ENCODE measurements at places on chromosomes 4 and X.

DNA sequence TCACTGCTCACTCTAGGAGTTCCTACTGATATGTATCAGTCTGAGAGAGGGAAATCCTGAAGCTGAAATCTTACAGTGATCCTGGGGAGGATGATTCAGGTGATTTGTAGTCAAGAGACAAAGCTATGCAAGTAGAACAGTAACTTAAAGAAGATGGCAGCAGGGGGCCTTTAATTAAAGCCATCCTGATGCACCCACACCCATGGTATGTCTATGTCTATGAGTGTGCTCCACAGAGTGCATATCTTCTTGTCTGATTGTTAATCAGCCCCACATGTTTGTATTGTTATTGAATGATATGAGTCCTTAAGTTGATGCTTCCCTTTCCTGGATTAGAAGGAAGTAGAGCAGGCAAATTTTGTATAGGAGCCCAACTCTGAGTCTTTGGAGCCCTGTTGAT lies 78.8 kb downstream of the NHS start:
- DNase-seq, result no peak

DNA sequence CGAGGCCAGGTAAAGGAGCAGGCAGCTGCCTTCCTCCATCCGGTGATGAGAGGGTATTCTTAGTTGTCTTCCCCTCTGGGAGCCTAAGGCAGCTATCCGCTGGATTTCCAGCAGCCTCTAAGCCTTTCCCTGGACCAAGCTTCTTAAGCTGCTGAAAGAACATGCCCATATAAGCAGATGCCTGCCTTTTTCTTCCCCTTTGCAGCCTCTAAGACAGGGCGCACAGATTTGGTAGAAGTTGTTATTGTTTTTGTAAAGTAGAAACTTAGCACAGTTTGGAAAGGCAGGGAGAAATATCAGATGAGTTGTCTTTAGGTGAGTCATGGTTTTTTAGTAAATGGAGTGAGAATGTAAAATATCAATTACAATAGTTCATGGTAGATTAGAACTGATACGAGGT lies 210.8 kb downstream of the ARHGAP10 start:
- no peak for DNase-seq

DNA sequence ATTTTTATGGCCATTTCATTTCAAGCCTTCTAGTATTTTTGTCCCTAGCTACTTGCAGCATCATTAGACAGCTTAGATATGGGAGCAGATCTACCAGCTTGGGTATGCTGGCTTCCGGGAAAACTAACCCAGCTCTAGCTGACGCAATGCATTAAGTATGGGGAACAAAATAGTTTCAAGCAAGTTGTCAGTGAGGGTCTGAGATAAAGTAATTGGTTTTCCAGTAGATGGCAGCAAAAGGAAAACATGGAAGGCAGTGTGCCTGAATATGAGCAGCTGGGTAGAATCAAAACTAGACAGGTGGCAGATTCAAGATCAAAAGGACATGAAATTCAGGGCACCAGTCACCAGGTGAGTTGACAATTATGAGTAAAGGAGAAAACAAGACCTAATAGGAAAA lies 340.9 kb upstream of the CTSO start:
- no peak for DNase-seq

DNA sequence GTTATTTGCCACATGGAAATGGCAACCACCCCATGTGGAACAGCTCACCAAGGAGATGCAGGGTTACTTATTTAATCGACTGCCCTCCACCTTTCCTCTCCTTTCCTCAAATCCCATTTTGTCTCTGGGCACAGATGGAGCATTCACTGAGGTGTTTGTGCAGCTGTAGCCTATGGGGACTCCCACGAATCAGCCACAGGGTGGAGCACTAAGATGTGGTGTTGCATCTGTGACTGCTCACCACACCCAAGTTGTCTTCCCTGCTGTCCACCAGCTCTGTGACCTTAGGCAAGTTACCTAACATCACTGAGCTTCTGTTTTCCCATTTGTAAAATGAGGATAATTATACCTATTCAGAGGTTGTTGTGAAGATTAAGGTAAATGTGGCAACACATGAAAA lies 252.4 kb upstream of the CPEB2 start:
- DNase-seq, result no peak

DNA sequence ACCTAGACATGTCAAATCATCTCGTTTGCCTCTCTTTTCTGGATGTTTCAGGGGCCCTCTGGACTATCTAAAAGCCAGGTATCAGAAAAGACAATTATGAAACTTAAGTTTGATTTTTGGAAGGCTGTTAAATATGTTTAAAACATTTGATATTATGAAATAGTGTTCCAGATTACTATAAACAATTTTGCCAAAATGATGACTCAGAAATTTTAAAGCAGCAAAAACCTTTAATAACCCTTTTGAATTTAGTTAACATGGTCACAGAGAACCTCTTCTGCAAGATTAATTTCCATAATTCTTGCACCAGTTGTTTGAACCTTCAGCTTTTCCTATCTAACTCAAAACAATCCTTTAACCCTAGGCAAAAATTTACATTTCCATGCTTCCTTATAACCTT lies 18.8 kb upstream of the FAM47E start:
- DNase-seq, result no peak

DNA sequence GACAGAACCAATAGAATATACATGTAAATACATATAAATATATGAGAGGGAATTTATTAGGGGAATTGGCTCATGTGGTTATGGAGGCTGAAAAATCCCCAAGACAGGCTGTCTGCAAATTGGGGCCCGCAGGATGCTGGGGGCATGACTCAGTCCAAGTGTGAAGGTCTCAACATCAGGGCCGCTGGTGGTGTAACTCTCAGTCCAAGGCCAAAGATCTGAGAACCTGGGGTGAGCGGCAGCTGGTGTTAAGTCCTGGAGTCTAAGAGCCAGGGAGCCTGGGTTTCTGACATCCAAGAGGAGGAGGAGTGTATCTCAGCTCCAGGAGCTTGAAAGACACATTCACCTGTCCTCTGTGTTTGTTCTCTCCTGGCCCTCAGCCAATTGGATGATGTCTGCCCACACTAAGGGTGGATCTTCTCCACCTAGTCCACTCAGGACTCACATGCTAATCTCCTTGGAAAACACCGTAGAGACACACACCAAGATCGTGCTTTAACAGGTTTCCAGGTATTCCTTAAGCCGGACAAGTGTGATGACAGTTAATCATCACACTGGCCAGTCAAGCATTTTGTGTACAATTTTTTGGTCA lies 28.9 kb downstream of the TIGD2 start:
- DNase-seq, result no peak

DNA sequence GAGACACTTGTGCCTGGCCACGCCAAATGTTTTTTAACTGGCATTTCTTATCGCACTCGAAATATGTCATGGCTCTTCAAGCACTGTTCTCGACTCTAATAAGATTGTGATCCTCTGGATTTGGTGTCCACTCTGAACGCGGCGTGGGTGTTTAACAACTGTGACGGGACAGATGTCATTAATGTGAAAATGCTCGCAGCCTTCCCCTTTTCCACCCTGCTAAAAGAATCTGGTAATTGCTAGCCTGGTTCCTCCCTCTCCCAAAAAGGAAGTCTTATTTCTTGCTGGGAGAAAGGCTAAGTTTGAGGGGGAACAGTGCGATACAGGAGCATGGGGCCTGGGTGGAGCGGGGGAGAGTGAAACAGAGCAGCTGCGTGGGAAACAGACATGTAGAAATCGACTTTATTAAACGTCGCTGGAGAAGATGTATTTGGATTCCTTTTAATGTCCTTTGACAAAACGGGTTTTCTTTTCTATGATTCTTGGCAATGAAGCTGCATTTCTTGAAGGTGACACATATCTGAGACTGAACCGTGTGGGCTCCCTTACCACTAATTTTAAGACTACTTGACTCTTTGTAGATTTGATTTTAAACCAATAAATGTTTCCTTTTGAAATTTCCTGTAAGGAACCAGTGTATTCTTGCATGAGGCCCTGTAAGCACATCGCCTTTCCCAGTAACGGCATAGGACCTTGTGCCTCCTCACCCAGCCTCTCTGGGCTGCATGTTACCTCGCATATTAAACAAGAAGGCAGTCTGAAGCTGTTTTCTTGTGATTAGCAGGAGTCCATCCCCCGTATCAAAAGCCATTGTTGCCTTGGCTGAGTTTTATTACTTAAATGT lies 17.8 kb downstream of the TBC1D1 start:
- peak; percentile 31 for DNase-seq

GRCh38 chr4:161894493-161895167 lies 269.2 kb downstream of the FSTL5 start:
- no peak for DNase-seq

GRCh38 chr4:123651066-123651465 lies 254.5 kb downstream of the SPRY1 start:
- no peak for DNase-seq

Data from right kidney (tissue), 9 donors.